ENCODE measurements at places on chromosomes 12 and 14.

- DNase-seq, result no peak
Measured at GRCh38 chr12:53983568-53983949, 1.4 kb upstream of the HOXC10 start.

GRCh38 chr12:46386877-46387629 is 14.5 kb upstream of the SLC38A2 start:
- DNase-seq, result peak; percentile 84

DNA sequence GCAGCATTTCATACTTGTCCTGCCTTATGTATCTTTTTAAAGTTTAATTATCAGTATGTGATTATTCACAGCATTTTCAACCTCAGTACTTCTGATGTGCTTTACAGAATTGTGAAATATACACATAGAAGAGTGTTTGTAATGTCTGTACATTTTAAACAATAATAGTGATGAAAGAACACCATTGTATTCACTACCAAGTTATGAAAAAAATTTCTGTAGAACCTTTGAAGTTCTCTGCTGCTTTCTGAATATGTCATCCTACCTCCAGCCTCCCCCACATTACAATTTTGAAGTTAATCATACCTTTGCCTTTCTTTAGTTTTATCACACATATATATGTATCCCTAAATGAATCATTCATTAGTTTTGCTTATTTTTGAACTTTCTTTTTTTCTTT is 24.8 kb downstream of the FRMD6 start:
- no peak for DNase-seq

DNA sequence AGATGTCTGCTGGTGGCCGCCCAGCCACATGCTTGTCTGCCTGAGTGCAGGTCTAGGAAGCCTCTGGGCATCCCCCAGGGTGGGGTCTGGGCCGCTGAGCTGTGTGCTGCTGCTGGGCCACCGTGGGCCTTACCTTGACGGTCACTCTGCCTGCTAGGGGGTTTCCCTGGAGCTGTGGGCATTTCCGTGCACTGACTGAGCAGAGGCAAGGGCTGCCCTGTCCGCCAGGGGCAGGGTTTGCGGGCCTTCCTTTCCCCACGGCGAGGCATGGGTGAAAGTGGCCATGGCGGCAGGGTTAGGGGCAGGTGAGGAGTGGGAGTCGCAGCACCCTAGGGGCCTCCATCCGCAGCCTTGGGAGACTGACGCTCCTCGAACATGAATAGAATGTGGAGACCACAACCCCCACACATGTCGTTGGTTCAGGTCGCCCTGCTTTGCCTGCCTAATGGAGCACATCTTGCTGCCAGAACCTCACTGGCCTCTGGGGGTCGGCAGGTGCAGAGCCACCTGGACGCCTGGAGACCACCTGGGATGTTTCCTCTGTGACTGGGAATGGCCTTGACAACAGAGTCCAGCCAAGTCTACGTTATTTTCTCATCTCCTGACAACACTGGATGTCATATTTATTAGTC is 2.5 kb downstream of the ZBTB42 start:
- no peak for DNase-seq
